ENCODE measurements at places on chromosomes 3 and 15.
A peak's percentile ranks its signal among the peaks of the same experiment; 100 is the strongest.

DNA sequence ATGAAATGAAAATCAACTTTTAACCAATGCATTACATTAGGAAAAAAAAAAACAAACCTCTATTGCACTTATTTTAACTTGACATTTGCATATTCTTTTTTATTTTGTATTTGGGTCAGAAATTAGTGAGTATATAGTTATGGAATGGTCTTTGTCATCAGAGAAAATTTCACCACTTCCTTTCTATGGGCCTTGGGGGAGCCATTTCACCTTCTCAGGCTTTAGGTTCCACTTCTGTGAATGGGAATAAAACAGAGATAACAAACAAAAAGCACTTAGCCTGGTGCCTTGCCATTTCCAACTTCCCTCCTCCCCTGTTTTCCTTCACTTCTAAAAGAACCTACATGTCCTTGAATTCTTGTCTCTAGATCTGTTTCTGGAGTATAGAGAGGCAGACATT is 168.0 kb upstream of the STT3B start:
- H3K4me3 ChIP-seq, result no peak overlapping the region
- H3K27me3 ChIP-seq, result no peaks in the 10 kb centered on the region
- DNase-seq, result no peak
- H3K36me3 ChIP-seq, result no peaks in the 10 kb centered on the region

- H3K27me3 ChIP-seq, result no peaks in the 10 kb centered on the region
- no peak overlapping the region for H3K4me3 ChIP-seq
- no peak for DNase-seq
- no peaks in the 10 kb centered on the region for H3K36me3 ChIP-seq
- no peaks in the 10 kb centered on the region for H3K4me1 ChIP-seq
Measured at GRCh38 chr3:146813496-146813895, 208.3 kb upstream of the PLSCR5 start.

DNA sequence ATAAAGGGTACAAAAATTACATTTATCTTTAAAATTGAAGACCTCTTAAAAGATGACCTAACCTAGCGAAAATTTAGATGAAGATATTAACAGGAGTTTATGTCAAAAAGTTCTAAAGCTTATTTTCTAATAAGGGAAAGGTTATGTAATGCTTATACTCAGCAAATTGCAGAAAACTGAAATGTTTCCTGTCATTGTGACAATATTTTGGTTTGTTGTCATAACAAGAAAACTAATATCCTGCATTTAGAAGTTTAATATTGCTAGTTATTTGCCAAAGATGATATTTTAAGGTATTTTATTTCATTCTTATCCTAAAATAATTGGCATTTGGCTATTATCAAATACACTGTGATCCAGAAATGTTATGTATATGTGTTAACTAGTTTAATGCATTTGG is 294.5 kb downstream of the C3orf38 start:
- H3K4me1 ChIP-seq, result no peaks in the 10 kb centered on the region
- no peak overlapping the region for H3K4me3 ChIP-seq
- no peaks in the 10 kb centered on the region for H3K27me3 ChIP-seq
- no peak overlapping the region for H3K27ac ChIP-seq

- no peaks in the 10 kb centered on the region for H3K36me3 ChIP-seq
- no peaks in the 10 kb centered on the region for H3K4me1 ChIP-seq
Measured at GRCh38 chr3:64539451-64540196, 148.2 kb downstream of the ADAMTS9 start.

DNA sequence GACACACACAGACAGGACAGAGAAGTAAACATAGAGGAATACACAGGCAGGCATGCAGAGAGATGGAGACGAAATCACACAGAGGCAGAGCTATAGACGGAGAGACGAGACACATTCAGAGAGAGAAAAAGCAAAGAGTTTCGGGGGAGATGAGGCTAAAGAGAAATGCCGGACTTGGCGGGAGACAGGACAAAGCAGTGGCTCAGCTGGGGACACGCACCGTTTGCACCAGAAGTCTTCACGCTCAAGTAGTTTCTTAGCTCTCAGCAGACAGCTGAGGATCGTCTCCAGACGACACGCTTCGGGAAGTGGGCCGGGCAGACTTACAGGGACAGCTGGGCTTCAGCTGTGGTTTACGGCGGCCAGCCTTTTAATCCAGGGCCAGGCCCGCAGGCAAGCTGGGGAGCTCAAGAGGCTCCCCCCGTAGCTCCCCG is 56.2 kb upstream of the DLG1 start:
- no peaks in the 10 kb centered on the region for H3K36me3 ChIP-seq
- H3K27me3 ChIP-seq, result peaks cover 8% of the 10 kb centered on the region
- H3K4me3 ChIP-seq, result no peak overlapping the region
- H3K27ac ChIP-seq, result no peak overlapping the region

DNA sequence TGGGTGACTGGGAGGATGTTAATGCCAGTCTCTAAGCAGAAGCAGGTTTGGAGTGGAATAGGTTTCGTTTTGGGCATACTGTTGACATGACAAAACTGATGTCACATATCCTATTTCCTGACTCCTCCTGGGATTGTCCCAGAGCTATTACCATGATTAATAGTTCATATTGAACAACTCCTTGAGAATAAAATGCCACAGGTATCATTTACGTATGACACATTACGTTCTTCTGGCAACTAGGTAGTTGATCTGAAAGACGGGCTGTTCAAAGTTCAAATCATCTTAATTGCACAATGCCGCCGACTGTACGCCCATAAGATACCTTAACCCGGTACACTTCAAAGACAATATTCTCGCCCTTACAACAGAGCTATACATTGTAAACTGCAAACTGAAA is 1.4 kb upstream of the RAB5A start:
- H3K36me3 ChIP-seq, result no peaks in the 10 kb centered on the region
- no peak for DNase-seq
- H3K4me3 ChIP-seq, result peak overlapping the region; percentile 92
- H3K27me3 ChIP-seq, result peaks cover 13% of the 10 kb centered on the region

DNA sequence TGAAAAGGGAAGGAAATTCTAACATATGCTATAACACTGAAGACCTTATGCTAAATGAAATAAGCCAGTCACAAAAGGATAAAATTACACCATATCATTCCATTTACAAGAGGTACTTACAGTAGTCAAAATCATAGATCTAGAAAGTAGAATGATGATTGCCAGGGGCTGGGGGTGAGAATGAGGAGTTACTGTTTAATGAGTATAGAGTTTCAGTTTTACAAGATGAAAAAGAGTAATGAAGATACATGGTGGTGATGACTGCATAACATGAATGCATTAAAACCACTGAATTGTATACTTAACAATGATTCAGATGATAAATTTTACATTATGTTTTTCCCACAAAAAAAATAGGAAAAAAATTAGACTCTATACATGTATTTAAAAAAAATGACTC is 152.6 kb downstream of the SCAPER start:
- no peak overlapping the region for H3K4me3 ChIP-seq
- no peaks in the 10 kb centered on the region for H3K27me3 ChIP-seq
- no peak overlapping the region for H3K27ac ChIP-seq
- no peak for DNase-seq
- H3K4me1 ChIP-seq, result no peaks in the 10 kb centered on the region
- H3K36me3 ChIP-seq, result peaks cover 27% of the 10 kb centered on the region

DNA sequence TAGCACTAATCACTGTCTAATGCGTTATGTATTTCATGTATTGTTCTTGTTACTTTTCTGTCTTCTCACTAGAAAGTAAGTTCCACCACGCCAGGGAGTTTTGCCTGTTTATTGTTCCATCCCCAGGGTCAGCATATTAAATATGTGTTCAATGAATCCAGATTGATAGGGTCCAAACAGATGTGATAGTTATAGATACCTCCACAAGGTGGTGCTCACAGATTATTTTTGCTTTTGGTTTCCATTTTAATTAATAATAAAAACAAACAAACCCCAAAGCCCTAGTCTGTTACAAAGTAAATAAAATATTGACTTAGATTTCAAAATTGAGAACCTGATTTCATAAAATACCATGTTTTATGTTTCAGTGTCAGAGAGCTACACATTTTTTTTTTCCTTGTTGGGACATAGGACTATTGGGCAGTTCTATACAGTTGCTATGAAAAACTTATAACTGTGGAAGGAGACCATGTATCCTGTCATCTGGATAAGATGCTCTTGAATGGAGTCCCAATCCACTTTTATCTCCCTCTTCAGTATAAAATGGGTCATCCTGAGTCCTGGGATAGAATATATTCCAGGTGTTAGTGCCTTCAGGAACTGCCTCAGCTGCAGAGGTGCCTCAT is 12.4 kb downstream of the OTOL1 start:
- no peaks in the 10 kb centered on the region for H3K4me1 ChIP-seq
- H3K27ac ChIP-seq, result no peak overlapping the region
- DNase-seq, result no peak
- H3K4me3 ChIP-seq, result no peak overlapping the region
- peaks cover 1% of the 10 kb centered on the region for H3K27me3 ChIP-seq
- H3K36me3 ChIP-seq, result no peaks in the 10 kb centered on the region

DNA sequence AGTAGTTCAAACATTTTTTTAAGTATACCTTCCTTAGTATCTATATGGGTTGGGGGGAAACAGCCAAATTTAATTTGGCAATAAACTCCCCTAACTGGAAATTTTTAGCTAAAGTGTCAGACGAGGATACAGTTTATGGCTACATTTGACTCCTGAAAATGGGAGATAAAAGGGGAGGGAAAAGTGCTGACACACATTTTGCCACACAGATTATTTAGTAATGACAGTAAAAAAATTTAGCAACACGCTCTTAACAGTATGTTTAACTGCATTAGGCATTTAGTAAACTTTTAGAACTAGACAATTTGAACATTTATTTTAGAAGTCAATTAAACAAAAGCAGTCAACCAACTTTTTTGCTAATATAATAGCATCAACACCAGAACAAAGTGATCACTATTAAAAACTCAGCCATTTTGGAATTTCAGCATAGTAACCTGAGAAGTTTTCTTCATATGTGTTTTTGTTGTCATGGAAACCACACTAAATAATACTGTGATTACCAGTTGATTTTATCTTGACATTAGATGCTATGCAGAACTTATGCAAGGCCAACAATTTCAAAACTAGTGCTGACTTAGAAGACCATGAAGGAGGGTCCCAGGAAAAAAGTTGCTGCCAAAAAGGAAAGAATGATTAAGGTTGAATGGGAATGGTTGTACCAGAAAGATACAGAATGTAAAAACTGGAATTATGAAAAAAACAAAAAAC is 47.0 kb upstream of the TFG start:
- no peaks in the 10 kb centered on the region for H3K36me3 ChIP-seq
- H3K27me3 ChIP-seq, result no peaks in the 10 kb centered on the region
- DNase-seq, result no peak
- no peak overlapping the region for H3K27ac ChIP-seq

DNA sequence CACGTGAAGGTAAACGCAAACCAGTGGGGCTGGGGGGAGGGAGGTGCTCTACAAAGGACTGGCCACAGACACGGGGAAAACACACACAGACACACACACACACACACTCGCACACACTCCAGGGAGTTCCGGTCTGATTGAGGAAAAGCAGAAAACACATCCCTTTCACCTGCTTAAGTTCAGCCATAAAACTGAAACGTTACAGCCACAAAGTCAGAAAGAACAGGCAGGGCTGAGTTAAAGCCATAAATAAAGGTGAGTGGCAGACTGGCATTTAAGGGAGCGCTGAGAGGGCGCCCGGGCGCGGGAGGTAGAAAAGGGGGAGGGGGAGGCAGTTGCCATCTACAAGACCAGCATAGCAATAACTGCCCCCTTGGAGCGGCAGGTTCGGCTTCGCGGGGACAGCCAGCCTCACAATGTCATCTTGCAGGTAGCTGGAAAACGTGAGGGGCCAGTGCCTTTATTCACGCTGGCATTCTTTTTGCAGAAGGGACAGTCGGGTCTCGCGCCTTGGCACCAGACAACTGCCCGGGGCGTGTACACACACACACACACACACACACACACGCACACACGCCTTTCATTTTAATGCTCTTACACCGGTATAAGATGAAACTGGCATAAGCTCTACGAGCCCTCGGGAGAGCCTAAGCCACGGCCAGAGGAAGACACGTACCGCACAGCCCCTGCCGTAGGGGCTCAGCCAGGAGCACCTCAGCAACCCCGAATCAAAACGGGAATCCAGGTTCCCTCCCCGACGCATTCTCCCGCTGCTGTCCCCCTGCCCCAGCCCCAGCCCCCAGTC is 866 bp downstream of the TNIK start:
- H3K4me3 ChIP-seq, result peak overlapping the region; percentile 97
- H3K27ac ChIP-seq, result peak overlapping the region; percentile 95

- DNase-seq, result no peak
- no peak overlapping the region for H3K4me3 ChIP-seq
- H3K27ac ChIP-seq, result no peak overlapping the region
- H3K36me3 ChIP-seq, result no peaks in the 10 kb centered on the region
- H3K4me1 ChIP-seq, result no peaks in the 10 kb centered on the region
- H3K27me3 ChIP-seq, result peaks cover 2% of the 10 kb centered on the region
Measured at GRCh38 chr3:19190126-19190525, 41.8 kb downstream of the KCNH8 start.

DNA sequence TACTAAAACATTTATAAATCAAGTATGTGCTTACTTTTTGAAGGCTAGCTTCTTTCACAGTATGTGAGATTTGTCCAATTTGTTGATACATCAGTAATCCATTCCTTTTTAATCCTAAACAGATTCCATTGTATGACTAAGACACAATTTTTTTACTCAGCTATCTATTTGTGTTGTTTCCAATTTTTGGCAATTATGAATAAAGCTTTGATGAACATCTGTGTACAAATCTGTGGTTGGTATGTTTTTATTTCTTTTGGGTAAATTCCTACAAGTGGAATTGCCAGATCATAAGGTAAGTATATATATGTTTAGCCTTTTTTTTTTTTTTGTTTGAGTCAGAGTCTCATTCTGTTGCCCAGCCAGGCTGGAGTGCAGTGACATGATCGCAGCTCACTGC is 56.2 kb upstream of the VEPH1 start:
- no peaks in the 10 kb centered on the region for H3K36me3 ChIP-seq
- H3K4me3 ChIP-seq, result no peak overlapping the region

GRCh38 chr3:107110596-107111305 is 266.5 kb upstream of the CCDC54 start:
- no peak overlapping the region for H3K27ac ChIP-seq
- H3K4me1 ChIP-seq, result no peaks in the 10 kb centered on the region
- H3K27me3 ChIP-seq, result no peaks in the 10 kb centered on the region
- no peaks in the 10 kb centered on the region for H3K36me3 ChIP-seq
- H3K4me3 ChIP-seq, result no peak overlapping the region
- no peak for DNase-seq

- H3K36me3 ChIP-seq, result no peaks in the 10 kb centered on the region
- no peak overlapping the region for H3K4me3 ChIP-seq
- no peaks in the 10 kb centered on the region for H3K4me1 ChIP-seq
- H3K27me3 ChIP-seq, result peaks cover 9% of the 10 kb centered on the region
- no peak overlapping the region for H3K27ac ChIP-seq
Measured at GRCh38 chr15:69939513-69940440, 157.9 kb downstream of the TLE3 start.

GRCh38 chr3:184017672-184018423 is at the start of gene ABCC5:
Gene ABCC5 (minus strand): TSS chr3:184017884. CDS start chr3:184014392, 3,492 bp downstream.
- peak; percentile 83 for DNase-seq
- peak within 1 kb of the TSS; percentile 83 for H3K27ac ChIP-seq
- H3K36me3 ChIP-seq, result no peaks in the 10 kb centered on the region
- H3K27me3 ChIP-seq, result peaks cover 5% of the 10 kb centered on the region

- peaks cover 11% of the 10 kb centered on the region for H3K27me3 ChIP-seq
- DNase-seq, result no peak
- peak overlapping the region; percentile 70 for H3K27ac ChIP-seq
- H3K36me3 ChIP-seq, result no peaks in the 10 kb centered on the region
- H3K4me3 ChIP-seq, result peak overlapping the region; percentile 90
Measured at GRCh38 chr15:40942878-40943277, 10.4 kb upstream of the CHAC1 start.

GRCh38 chr15:56794553-56795329 is 61.4 kb upstream of the ZNF280D start:
- H3K27me3 ChIP-seq, result peaks cover 6% of the 10 kb centered on the region
- no peaks in the 10 kb centered on the region for H3K4me1 ChIP-seq
- DNase-seq, result no peak
- H3K4me3 ChIP-seq, result no peak overlapping the region
- peaks cover 3% of the 10 kb centered on the region for H3K36me3 ChIP-seq
- no peak overlapping the region for H3K27ac ChIP-seq

Measured in immature natural killer cell (primary cell).